ENCODE measurements at places on chromosomes 2 and 18.

DNA sequence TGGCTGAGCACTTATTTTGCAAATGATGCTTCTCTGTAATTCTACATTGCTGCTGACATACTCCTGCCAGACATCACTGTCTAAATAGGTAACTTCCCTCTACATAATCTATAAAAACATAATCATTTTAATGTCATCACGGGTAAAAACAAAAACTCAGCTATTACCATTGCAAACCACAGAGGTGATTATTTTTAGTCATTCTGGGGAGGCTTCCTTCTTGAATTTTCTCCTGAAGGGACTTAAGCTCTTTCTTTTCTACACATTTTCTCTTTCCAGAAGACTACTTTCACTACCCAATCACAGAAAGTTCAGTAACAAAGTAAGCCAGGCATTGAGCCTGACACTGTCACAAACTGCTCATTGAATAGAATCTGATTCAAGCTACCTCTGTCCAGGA, 40.4 kb upstream of the NFU1 start:
- no peak for DNase-seq

GRCh38 chr2:27809761-27810241, 38.3 kb downstream of the MRPL33 start:
- DNase-seq, result peak; percentile 82

- no peak for DNase-seq
These were observed 109.1 kb downstream of the RTP5 start for GRCh38 chr2:241978670-241979069.

DNA sequence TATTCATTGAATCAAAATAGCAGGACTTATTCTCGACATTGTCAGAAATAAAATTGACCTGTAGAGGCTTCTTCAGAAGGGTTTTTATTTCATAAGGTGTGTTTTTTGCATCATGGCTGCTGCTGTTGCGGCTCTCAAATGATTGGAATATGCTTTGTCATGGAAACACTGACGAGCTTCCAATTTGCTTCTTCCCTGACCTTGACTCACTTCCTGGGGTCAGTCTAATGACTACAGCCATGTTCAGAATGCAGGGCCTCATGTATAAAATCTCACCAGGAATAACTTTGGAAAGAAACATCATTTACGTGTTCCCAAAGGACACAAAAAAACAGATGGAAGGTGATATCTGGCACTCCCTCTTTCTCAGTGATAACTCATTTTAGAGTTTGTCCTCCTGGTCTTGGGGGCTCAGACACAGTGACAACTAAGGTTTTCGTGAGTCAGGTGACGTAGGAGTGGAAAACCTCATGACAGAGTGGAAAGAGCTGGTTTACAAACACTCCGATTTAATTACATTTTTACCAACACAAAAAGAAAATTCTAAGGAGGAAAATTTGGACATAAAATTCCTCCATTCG, 467.0 kb upstream of the RAB12 start:
- DNase-seq, result no peak

GRCh38 chr2:18934886-18935285, 345.5 kb upstream of the NT5C1B start:
- no peak for DNase-seq

GRCh38 chr2:167966937-167967913, 280.2 kb downstream of the STK39 start:
- no peak for DNase-seq

DNA sequence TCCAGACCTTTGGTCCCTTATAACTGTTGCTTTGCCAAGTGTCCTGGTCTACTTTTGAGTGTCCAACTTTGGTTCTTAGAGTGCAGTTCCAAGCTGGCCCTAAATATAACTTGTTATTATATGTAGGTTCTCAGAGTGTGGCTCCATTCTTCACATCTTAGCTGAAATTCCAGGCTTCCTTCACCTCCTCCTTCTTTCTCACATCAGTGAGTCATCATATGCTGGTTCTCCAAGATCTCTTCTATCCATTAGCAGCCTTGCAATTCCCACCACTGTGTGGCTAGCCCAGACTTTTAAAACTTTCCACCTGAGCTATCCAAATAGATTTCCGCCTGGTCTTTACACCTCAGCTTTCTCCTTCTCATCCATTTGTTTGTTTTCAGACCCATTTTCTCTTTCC, 12.6 kb upstream of the CXCR4 start:
- DNase-seq, result no peak

DNA sequence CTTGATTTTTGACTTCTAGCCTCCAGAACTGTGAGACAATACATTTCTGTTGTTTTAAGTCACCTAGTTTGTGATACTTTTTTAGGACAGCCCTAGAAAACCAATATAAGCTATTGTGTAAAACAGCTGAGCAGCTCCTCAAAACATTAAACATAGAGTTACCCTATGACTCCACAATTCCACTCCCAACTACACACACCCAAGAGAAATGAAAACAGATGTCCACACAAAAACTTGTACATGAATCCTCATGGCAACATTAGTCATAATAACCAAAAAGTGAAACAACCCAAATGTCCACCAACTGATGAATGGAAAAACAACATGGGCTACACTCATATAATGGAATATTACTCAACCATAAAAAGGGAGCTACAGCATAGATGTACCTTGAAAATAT, 32.6 kb downstream of the TNS1 start:
- DNase-seq, result no peak

- no peak for DNase-seq
These were observed 72.3 kb downstream of the INHBB start for GRCh38 chr2:120418174-120418787.

DNA sequence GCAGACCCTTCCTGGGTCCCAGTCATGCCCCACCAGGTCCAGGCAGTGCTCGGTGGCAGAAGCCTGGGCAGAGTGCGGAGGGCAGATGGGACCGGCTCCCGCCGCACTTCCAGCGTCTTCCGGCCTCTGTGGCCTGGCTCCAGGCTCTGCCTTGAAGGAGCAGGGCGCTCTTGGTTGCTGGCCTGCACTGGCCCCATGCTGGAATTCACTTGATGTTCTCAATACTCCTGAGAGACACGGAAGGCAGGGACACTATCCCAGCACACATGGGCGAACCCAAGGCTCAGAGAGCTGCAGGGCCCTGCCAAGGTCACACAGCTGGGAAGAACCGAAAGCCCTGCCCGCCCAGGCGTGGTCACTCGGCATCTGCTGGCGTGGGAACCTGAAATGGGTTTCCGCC, 87.6 kb upstream of the ODC1 start:
- no peak for DNase-seq

GRCh38 chr2:183112577-183112976, 11.7 kb upstream of the NUP35 start:
- no peak for DNase-seq

GRCh38 chr18:57559314-57559713, 27.2 kb downstream of the FECH start:
- peak; percentile 10 for DNase-seq

- peak; percentile 63 for DNase-seq
These were observed 169.6 kb downstream of the FMNL2 start for GRCh38 chr2:152504618-152505017.

Data from fibroblast of upper back skin (primary cell).